ENCODE measurements at places on chromosomes 5 and 9.

DNA sequence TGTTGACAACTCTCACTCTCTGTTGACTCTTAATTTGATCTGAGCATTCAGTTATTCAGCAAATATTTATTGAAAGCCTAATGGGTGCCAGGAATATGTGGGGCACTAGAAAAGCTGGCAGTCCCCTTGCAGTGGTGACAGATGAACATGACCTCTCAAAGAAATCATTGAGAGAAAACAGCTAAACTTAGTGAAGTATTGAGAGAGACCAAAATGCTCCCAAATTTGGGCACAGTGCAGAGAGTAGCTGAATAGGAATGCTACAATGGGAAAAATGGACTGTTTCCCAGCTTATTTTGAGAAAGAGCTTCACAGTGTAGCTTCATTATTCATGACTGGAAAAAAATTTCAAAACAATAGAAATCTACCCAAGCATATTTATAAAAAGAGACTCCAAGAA is 257.9 kb downstream of the SGCD start:
- DNase-seq: no peak

DNA sequence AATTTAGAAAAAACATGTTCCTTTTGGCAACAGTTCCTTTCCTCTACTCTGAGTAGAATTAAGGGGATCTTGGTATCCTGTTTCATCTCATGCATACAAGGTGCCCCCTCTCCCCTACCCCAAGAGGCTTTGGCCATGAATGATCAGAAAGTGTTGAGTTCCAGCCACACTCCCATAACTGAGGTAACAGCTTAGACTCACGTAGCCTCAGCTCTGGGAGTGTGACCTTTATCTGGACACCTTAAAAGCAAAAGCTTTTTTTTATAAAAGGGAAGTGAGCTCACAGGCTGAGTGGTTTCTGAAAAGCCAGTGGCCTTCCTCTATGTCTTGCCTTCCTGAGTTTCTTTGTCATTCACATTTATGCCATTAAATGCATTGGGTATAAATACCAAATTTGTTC is 900 bp upstream of the HAVCR2 start:
- no peak for DNase-seq

GRCh38 chr9:26656003-26656870 is 236.4 kb downstream of the CAAP1 start:
- DNase-seq: peak; percentile 16

DNA sequence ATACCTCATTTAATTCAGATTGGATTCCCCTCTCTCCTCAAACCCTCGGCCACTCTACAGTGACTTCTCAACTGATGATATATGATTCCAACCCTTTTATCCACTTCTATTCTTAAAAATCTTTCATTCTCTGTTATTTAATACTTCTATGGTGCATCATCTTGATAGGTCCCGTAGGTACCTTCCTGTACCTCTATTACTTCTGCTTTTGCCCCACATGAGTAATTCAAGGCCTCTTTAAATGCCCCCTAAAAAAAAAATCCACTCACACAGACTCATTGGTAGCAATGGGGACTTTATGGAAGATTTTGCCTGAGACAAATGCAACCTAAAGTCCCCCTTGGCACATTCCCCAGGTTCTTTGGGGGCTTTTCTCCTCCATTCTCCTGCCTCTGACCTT is 54.3 kb downstream of the FAM81B start:
- no peak for DNase-seq

GRCh38 chr9:93084471-93084881 is 11.5 kb upstream of the CARD19 start:
- DNase-seq: no peak

GRCh38 chr9:20620650-20621470 is 1.4 kb downstream of the MLLT3 start:
- DNase-seq: no peak

- DNase-seq: peak; percentile 70
Observed at GRCh38 chr9:17422994-17423680, 155.7 kb upstream of the SH3GL2 start.

All from trophoblast cell (in vitro differentiated cells and primary cell).